Amniotic stem cell (primary cell): ENCODE measurements at places on chromosomes 16 and 17.

- DNase-seq: no peak
Observed at GRCh38 chr17:35460354-35460851, 11.8 kb upstream of the SLFN13 start.

GRCh38 chr17:14831491-14831890 lies 433.6 kb downstream of the PMP22 start:
- no peak for DNase-seq

- DNase-seq: no peak
Observed at GRCh38 chr17:75819116-75819515, 25.1 kb downstream of the UNC13D start.

DNA sequence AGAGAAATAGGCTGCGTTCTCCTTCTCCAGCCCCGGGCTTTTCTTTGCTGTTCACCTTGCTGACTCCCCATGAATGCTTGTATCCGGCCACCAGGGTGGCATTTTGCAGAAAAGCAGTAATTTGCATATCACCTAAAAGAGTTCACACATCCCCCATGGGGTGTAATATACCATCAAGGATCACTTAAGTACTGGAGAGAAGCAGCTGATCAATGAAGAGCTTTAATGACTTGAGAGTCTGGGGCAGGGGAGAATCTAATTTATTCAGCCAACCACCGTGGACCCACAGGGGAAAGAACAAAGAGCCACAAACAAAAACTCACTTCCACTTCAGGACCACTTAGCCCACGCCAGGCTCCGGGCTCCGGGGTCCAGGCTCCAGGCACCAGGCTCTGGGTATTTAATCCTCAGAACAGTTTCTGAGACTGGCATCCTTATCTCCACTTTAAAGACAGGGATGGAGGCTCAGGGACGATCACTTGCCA lies 33.9 kb upstream of the SEC14L1 start:
- DNase-seq: no peak

GRCh38 chr17:44000141-44000860 lies 4.1 kb upstream of the NAGS start:
- no peak for DNase-seq

GRCh38 chr16:74625500-74626350 lies 18.8 kb upstream of the GLG1 start:
- DNase-seq: no peak

DNA sequence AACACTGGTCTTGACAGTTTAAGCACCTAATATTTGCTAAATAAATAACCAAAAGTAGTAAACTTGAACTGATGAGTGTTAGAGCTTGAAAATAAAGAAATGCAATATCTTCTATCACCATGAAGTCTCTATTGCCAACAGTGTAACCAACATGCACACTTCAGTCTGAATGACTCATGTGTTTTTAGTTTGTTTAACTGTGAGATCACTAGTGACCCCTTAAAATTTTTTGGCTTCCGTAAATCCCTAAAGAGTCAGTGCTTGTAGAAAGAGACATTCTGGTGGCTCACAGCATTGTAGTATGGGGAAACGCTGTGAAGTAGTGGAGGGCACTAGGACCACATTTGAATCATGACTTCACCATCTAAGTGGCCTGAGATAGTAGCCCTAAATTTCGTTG lies 341.1 kb downstream of the PMP22 start:
- DNase-seq: no peak

GRCh38 chr17:45994987-45995386 lies 4.1 kb upstream of the STH start:
- DNase-seq: no peak

- peak; percentile 80 for DNase-seq
Observed at GRCh38 chr17:28335959-28336871, 654 bp downstream of the TNFAIP1 start.

- no peak for DNase-seq
Observed at GRCh38 chr17:48406936-48407567, 23.0 kb downstream of the SKAP1 start.

- DNase-seq: peak; percentile 22
Observed at GRCh38 chr16:57422026-57422944, 17.7 kb downstream of the CCL17 start.

- no peak for DNase-seq
Observed at GRCh38 chr17:11005940-11006339, 168.1 kb upstream of the PIRT start.

DNA sequence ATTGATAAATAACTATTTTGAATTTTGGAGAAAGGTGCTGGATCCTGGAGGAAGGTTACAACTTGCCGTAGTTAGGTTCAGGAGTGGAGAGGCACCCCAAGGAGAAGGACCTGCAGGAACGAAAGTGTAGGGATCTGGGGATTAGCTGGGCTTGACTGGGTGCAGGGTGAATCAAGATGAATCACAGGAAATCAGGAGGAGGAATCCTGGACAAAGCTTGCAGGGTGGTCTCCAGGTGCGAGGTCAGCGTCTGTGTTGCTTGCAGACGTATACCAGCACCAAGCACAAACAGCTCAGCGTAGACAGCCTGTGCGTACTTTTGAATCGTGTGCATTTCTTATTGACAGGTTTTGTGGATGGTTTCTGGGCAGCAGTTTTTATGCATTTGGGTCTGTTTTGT lies 144.3 kb downstream of the MSI2 start:
- no peak for DNase-seq

- no peak for DNase-seq
Observed at GRCh38 chr16:70523743-70524398, at the start of gene SF3B3. TSS of gene SF3B3 (plus strand) at chr16:70523816. CDS start at chr16:70526657, 2,841 bp downstream.

GRCh38 chr16:20241321-20241720 lies 86.0 kb downstream of the GP2 start:
- DNase-seq: no peak

DNA sequence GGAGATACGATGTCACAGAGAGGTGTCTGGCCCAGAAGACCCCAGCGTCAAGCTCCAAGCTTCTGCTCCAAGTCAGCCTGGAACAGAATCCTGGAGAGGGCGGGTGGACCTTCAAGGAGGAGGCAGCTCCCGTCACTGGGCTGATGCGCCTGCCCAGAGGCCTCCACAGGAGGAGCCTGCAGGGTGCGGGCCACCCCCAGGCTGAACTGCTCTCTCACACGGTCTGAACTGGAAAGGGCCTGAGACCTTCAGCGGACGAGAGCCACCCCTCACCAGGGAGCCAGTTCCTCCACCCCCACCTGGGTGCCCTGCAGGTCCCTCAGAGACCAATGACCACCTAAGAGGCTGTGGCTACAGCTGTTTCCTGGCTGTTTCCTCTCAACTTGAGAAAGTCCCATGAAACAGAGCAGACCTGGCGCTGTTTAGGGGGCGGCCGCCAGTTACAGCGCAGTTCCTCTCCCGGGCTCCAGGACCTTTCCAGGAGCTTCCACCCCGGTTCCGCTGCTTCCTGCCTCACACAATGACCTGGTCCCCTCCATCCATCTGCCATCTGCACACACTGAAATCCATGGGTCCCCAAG lies 36.0 kb upstream of the KLHDC4 start:
- no peak for DNase-seq
